ENCODE measurements at places on chromosomes 1 and 21.
A peak's percentile ranks its signal among the peaks of the same experiment; 100 is the strongest.

DNA sequence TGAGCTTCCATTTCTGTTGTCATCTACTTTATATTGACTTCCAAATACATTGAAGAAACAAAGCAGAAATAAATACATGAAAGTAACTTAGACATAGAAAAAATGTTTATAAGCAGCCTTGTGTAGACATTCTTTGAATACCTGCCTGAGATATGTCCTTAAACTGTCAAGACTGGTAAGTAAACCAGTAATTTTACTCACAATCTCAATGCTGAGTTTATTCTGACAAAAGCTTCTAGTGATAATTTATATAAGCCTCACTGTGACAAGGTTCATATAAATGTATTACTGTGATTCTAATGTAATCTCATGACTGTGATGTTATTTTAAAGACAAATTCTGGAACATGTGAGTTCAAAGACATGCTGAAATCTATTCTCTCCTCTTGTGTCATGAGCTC lies 516.7 kb upstream of the B3GALT2 start:
- H3K27ac ChIP-seq: no peak overlapping the region
- H3K27me3 ChIP-seq: no peaks in the 10 kb centered on the region
- DNase-seq: no peak

- H3K4me3 ChIP-seq: no peak overlapping the region
- no peaks in the 10 kb centered on the region for H3K36me3 ChIP-seq
- H3K4me1 ChIP-seq: no peaks in the 10 kb centered on the region
Observed at GRCh38 chr1:46927249-46927835, 13.9 kb downstream of the CYP4A11 start.

DNA sequence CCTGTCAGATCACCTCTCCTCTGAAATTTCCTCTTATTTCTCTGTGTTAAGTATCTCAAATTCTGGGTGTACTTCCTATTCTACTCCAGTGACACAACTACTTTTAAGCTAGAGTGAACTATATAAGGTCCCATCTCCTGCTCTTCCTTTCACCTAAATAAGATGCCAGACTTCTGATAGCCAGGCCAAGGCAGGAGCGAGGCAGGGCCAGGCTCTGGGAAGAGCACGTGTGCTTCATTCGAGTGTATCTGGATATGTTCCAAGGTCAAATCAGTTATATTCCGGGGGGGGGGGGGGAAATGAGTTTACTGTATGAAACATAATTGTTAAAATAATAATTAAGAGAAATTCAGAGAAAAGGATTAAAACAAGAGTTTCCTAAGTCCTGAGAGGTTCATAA lies 60.1 kb downstream of the LRRC71 start:
- no peak for DNase-seq
- H3K4me3 ChIP-seq: no peak overlapping the region
- no peaks in the 10 kb centered on the region for H3K36me3 ChIP-seq

GRCh38 chr1:228646717-228647522 lies 88.4 kb upstream of the RHOU start:
- peaks cover 27% of the 10 kb centered on the region for H3K4me1 ChIP-seq
- peak; percentile 45 for DNase-seq
- H3K4me3 ChIP-seq: peak overlapping the region; percentile 85
- H3K27me3 ChIP-seq: peaks cover 47% of the 10 kb centered on the region
- H3K36me3 ChIP-seq: peaks cover 7% of the 10 kb centered on the region

- peaks cover 60% of the 10 kb centered on the region for H3K4me1 ChIP-seq
- H3K27me3 ChIP-seq: no peaks in the 10 kb centered on the region
- H3K4me3 ChIP-seq: no peak overlapping the region
- H3K36me3 ChIP-seq: peaks cover 3% of the 10 kb centered on the region
Observed at GRCh38 chr1:41754540-41754939, 164.2 kb downstream of the HIVEP3 start.

DNA sequence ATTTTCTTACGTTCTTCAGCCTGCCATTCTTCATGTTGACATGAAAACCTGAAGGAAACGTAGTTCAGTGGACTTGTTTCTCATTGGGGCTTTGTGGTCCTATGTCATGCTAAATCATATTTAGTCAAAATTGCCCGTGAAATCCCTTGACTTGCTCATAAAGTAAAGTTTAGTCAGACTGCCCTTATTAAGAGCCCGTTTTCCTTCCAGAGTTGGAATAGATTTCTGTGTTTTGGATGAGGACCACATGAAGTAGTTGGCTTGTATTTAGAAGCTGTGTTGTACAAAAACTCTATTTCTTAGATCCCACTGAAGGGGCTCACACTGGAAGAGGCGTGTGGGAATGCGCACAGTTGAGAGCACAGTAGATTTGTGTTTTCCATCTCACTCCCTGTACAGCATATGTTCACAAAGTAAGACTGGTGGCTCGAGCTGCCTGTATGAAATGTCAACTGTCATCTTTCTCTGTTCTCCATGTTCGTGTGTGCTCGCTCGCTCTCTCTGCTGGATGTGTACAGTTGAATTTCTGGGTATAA lies 42.4 kb downstream of the CAMTA1 start:
- H3K27me3 ChIP-seq: no peaks in the 10 kb centered on the region
- no peak overlapping the region for H3K4me3 ChIP-seq
- peaks cover 8% of the 10 kb centered on the region for H3K36me3 ChIP-seq
- no peak overlapping the region for H3K27ac ChIP-seq
- peaks cover 4% of the 10 kb centered on the region for H3K4me1 ChIP-seq

DNA sequence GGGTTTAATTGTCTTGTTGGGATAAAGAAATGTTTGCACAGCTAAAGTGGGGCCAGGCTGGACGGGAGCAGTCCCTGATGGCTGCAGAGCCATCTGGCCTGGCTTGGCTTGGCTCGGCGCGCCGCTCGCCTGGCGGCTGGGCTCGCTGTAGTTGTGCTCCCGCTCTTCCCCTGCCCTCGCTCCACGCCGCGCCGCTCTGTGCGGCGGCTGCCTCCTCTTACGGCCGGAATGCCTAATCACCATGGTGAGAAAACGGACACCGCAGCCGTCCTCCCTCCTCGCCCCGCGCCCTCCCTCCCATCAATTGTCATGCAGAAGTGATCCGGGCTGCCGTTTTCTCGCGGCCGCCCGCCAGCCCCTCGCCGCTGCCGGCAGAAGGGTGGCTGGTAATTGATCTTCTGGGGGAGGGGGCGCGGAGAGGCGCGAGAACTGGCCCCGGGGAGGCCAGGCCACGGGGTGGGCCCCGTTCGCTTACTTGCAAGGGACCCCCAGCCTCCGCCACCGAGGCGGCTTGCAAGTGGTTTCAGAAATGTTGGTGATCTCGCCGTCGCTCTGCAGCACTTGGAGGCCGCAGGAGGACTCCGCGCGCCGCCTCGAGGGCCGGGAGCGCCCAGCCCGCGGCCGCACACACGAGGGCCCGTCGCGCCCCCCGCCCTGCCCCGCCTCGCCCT lies 12.4 kb downstream of the RNF220 start:
- H3K27me3 ChIP-seq: peaks cover 64% of the 10 kb centered on the region
- H3K4me1 ChIP-seq: peaks cover 4% of the 10 kb centered on the region
- no peak for DNase-seq
- H3K27ac ChIP-seq: no peak overlapping the region
- no peaks in the 10 kb centered on the region for H3K36me3 ChIP-seq

DNA sequence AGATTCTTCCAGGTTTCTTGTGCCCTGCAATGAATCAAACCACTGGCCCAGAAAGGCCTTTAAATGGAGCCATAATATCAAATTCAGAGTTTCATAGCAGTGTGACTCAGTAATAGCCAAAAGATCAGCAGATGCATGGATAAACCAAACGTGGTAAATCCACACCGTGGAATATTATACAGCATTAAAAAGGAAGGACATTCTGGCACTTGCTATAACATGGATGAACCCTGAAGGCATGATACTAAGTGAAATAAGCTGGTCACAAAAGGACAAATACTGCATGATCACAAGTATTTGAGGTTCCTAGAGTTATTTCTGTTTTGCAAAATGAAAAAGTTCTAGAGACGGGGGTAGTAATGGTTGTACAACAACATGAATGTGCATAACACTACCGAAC lies 140.1 kb downstream of the TOMM20 start:
- H3K4me1 ChIP-seq: peaks cover 59% of the 10 kb centered on the region
- H3K27me3 ChIP-seq: no peaks in the 10 kb centered on the region
- DNase-seq: no peak
- no peak overlapping the region for H3K4me3 ChIP-seq

DNA sequence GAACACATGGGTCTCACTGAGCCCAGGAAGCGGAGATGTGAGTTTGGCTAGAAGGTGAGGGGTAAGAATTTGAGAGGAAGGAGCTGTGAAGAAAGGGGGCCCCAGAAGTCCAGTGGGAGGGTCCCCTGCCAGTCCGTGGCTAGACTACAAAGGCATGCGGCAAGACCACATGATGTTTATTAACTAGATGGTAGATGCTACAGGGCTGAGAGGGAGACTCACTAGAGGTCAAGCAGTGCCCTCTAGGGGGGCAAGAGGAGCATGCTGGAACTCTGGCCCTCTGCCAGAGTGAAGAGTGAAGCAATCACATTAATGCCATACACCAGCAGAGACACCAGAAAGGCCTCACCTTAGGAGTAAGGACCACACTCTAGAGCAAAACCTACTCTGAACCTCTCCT lies 12.2 kb downstream of the KIAA0319L start:
- peaks cover 23% of the 10 kb centered on the region for H3K4me1 ChIP-seq
- peak; percentile 59 for DNase-seq
- H3K27ac ChIP-seq: no peak overlapping the region
- H3K36me3 ChIP-seq: peaks cover 58% of the 10 kb centered on the region
- H3K4me3 ChIP-seq: no peak overlapping the region
- H3K27me3 ChIP-seq: no peaks in the 10 kb centered on the region

GRCh38 chr1:49389699-49390098 lies 613.0 kb upstream of the BEND5 start:
- H3K27me3 ChIP-seq: no peaks in the 10 kb centered on the region
- no peak overlapping the region for H3K27ac ChIP-seq
- DNase-seq: no peak
- no peak overlapping the region for H3K4me3 ChIP-seq
